Brain (organoid and tissue), 16 donors: ENCODE measurements at places on chromosomes 13 and 19.

- no peak for DNase-seq
These were observed 19.0 kb downstream of the LYL1 start for GRCh38 chr19:13083627-13084026.

GRCh38 chr13:36275190-36276002 lies 22.2 kb downstream of the CCDC169 start:
- DNase-seq, result peak; percentile 89

GRCh38 chr19:12035220-12036172 lies at the start of gene ZNF433:
Gene ZNF433, minus strand, starts transcription at chr19:12035679. Its CDS starts 140 bp downstream, at chr19:12035539.
- peak; percentile 96 for DNase-seq

DNA sequence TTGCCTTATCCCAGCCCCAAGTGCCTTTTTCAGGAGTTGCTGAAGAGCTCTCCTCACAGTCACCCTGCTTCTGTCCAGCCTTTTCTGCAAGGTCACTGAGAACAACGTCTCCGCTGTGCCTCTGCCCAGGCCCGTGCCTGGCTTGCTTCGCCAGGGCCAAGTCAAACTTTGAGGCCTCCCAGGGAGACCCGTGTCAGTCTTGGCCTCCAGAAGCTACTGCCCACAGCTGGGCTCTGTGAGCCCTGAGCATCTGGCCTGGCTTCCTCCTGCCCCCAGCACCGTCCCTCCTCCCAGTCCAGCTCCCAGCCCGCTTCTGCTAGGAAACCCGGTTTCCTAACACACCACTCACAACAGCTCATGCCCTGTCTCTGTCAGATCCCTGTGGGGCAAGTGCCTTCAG lies 165.9 kb downstream of the TEX29 start:
- no peak for DNase-seq

GRCh38 chr13:58048670-58049069 lies 417.1 kb downstream of the PCDH17 start:
- no peak for DNase-seq

GRCh38 chr19:30459859-30460258 lies 87.7 kb downstream of the ZNF536 start:
- DNase-seq, result no peak

DNA sequence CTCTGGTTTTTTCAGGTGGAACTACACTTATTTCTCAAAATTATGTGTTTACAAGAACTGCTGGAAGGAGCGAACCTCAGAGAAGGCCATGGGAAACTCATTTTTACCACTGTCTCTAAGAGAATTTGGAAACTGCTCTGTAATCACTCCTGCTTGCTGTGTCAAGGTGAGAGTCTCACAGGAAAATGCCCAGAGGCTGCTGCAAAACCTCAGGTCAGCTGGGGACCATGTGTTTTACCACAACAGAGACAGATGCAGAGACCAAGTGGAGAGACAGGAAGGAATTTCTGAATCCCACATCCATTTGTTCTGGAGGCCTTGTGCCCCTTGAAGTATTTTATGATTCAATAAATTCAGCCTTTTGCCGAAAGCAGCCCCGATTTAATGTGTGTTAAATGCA lies 743.8 kb upstream of the SLC10A2 start:
- no peak for DNase-seq

GRCh38 chr19:48340995-48341394 lies 15.6 kb downstream of the EMP3 start:
- DNase-seq, result no peak

DNA sequence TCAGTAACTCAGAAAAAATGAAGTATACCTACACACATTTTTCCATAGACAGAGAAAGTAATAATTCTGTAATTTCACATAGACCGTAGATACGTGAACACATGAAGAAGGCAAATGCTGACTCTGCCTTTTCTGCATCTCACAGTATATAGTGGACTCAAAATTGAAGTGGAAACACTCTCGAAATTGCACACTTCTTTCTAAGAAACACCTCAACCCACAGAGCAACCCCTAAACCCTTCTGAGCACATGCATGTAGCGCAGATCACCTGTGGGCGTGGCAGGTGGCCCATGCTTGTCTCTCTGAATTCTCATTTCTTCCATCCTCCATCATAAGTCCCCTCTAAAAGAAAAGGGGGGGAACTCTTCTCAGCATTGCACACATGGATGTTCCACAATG lies 34.7 kb downstream of the COL4A1 start:
- no peak for DNase-seq

DNA sequence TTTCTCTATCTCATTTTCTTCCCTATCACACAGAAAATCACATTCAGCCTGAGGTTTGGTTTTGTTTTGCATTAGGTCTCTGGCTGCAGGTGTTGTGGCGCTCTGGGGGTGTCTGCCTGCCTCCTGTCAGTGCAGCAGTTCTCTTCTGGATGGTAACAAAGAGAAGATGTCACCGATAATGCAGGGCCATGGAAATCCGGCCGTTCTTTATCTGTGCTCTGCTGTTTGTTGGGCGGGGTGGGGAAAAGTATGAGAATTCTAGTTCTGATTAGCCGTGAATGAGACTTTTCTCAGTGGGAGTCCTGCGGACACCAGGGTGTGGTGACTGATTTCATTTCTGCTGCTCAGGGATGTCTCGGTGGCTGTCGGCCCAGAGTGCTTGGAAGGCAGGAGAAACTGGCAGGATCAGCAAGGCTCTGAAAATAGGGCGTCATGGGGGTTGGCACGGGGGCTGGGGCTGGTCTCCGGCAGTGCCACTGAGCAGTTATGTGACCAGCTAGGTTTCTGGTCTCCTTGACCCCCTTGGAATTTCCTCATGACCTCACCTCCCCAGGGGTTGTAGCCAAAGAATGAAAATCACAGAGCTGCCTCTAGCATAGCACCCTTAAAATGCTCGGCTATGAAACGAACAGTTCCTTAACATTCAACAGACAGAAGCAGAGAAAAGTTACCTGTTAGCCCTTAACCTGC lies 5.0 kb downstream of the RNF113B start:
- DNase-seq, result peak; percentile 52

- DNase-seq, result no peak
These were observed 1.8 kb upstream of the LILRB4 start for GRCh38 chr19:54660964-54661363.

- no peak for DNase-seq
These were observed 102.7 kb downstream of the ELF1 start for GRCh38 chr13:40916207-40916998.

- no peak for DNase-seq
These were observed 202.8 kb upstream of the IRS2 start for GRCh38 chr13:109989155-109989554.

- peak; percentile 58 for DNase-seq
These were observed 919 bp downstream of the DACT3 start for GRCh38 chr19:46660008-46660517.

DNA sequence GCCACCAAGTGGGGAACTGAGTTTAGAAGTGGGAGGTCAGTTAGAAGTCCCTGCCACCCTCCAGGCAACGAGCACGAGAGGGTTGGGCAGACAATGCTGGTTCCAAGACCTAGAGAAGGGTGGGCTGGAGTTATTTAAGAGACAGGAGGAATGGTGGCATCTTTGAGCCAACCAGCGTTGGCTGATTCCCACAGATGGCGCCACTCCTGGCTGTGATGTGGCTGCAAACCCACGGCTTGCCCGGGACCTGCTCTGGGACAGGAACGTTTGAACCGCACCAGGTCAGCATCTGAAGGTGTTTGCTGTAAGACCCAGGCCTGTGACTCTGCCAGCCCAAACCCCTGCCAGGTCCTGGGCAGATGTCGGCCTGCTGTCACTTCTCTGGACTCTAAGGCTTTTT lies 42.8 kb downstream of the BICRA start:
- no peak for DNase-seq

- no peak for DNase-seq
These were observed 205.1 kb downstream of the LHFPL6 start for GRCh38 chr13:39397896-39398265.
